Pancreas (tissue), 10 donors: ENCODE measurements at places on chromosomes 1 and 21. TPM values are rescaled to one million over a fixed set of nuclear protein-coding genes. Genes with fewer than 3 reads are reported as not detected.

The ACTA1 gene
- not detected for total RNA-seq

DNA sequence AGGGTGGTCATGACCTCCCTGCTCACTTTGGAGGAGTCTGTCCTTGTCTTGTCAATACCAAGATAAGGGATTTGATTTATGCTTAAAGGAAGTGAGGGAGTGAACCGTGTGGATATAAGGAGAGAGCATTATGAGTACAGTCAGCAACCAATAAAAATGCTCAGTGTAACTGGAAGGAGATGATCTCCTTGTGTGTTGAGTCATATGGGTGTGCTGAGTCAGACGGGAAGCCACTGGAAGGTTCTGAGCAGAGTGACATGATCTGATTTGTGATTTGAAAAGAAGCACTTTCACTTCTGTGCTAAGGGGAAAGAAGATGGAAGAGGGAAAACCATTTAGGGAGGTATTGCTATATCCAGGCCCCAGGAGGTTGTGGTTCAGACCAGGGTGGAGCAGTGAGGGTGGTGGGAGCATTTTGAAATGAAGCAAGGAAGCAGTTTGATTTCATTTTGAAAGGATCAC, 2.5 kb upstream of the BCL10 start:
- no peaks in the 10 kb centered on the region for H3K27me3 ChIP-seq
- DNase-seq = no peak
- H3K4me3 ChIP-seq = no peak overlapping the region

DNA sequence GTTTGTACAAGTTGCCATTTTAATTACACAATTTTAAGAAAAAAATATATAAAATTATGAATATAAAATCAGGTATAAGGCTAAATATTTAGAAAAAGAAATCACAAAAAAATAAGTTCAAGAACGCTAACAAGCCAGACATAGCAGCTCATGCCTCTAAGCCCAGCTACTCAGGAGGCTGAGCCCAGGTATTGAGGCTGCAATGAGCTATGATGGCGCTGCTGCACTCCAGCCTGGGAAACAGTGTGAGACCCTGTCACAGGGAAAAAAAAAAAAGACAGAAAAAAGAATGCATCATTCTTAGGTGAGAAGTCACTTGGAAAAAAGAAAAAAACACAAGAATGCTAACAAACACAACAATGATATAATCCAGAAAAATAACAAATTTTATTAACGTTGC, 112.3 kb upstream of the PRDX6 start:
- no peaks in the 10 kb centered on the region for H3K36me3 ChIP-seq
- H3K27ac ChIP-seq = no peak overlapping the region
- H3K4me1 ChIP-seq = no peaks in the 10 kb centered on the region
- no peaks in the 10 kb centered on the region for H3K27me3 ChIP-seq
- no peak for DNase-seq

The LRRC42 gene
- 6.6 TPM for total RNA-seq
